ENCODE measurements at places on chromosomes 1 and 21.
A peak's percentile ranks its signal among the peaks of the same experiment; 100 is the strongest.

DNA sequence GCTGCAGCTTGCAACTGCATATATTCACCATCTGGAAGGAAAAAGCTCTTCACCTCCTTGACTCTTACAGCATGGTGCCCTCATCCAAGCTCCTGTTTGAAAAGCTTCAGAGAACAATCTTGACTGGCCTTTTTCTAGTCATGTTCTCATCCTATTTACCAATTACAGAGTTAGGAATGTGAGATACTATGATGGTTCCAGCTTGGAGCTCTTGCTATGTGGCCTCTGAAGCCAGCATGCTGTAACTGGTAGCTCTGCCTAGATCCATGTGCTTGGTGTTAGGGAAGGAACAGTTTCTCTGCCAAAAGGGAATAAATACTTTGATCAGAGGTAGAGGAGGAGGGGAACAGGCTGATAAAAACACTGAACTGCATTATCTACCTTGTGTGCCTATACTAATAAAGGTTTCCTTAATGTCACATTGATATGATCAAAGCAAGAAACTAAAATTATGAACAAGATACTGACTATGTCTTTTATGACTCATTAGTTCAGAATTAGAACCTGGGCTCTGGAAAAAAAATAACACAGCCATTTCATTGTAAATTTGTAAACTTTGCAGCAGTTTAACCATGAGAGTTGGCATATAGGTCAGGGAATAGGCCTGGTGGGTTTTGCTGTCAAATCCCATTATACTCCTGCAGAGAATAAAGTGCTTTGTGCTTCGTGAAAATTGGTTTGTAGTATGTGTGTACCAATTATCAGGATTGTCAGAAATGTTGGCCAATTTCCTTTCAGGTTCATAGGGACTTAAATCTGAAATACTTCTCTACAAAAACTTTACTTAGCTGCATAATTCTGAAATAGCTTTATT lies 92.7 kb downstream of the LEPR start:
- DNase-seq: no peak

- no peak for DNase-seq
These were observed 9.9 kb upstream of the CD247 start for GRCh38 chr1:167528057-167528728.

- peak; percentile 10 for DNase-seq
These were observed 28.3 kb upstream of the PCBP3 start for GRCh38 chr21:45615145-45615711.

DNA sequence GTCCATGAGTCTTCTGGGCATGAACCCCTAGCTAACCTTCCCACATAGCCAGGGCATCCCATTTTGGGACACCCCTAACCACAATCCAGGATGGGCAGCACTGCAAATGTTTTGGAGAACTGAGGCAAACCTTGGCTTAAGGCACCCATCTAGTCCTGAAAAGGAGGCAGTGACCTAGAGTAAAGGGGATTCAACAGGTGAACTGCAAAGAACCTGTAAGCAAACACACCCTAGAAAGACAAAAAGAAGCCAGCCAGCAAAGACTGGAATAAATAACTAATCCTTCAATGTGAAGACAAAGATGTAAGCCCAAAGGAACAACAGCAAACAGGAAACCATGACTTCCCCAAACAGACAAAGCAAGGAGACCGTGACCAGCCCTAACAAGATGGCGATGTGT lies 56.8 kb upstream of the PPIH start:
- DNase-seq: no peak

Data from omental fat pad (tissue), 4 donors.